Naive thymus-derived CD8-positive, alpha-beta T cell (primary cell): ENCODE measurements at places on chromosomes 4 and X.

- H3K27me3 ChIP-seq = no peaks in the 10 kb centered on the region
- no peak overlapping the region for H3K4me3 ChIP-seq
- H3K36me3 ChIP-seq = no peaks in the 10 kb centered on the region
- H3K27ac ChIP-seq = no peak overlapping the region
These were observed 165.4 kb upstream of the NDST4 start for GRCh38 chr4:115278830-115279229.

GRCh38 chrX:9867753-9868152 lies 81.5 kb downstream of the SHROOM2 start:
- no peak overlapping the region for H3K27ac ChIP-seq
- H3K36me3 ChIP-seq = no peaks in the 10 kb centered on the region
- H3K27me3 ChIP-seq = peaks cover 20% of the 10 kb centered on the region

- H3K27ac ChIP-seq = no peak overlapping the region
- H3K27me3 ChIP-seq = no peaks in the 10 kb centered on the region
- H3K4me1 ChIP-seq = no peaks in the 10 kb centered on the region
- H3K4me3 ChIP-seq = no peak overlapping the region
These were observed 247.2 kb upstream of the EPHA5 start for GRCh38 chr4:65917486-65917885.

DNA sequence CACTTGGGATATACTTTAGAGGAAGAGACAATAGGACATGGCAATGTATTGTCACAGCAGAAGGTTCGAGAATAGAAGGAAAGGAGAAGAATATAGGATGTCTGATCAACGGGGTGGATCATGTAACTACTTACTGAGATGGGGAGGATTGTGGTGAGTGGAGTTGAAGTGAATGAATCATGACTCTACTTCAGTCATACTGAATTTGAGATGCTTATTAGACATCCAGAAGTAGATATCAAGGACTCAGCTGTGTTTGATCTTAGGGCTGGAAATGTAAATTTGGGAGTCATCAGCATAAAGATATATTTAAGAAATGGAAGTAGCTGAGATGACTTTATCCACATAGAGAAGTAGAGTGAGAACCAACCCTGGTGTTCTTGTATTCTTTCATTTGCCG lies 29.1 kb upstream of the DHX15 start:
- H3K36me3 ChIP-seq = no peaks in the 10 kb centered on the region
- no peak overlapping the region for H3K4me3 ChIP-seq
- no peak overlapping the region for H3K27ac ChIP-seq

DNA sequence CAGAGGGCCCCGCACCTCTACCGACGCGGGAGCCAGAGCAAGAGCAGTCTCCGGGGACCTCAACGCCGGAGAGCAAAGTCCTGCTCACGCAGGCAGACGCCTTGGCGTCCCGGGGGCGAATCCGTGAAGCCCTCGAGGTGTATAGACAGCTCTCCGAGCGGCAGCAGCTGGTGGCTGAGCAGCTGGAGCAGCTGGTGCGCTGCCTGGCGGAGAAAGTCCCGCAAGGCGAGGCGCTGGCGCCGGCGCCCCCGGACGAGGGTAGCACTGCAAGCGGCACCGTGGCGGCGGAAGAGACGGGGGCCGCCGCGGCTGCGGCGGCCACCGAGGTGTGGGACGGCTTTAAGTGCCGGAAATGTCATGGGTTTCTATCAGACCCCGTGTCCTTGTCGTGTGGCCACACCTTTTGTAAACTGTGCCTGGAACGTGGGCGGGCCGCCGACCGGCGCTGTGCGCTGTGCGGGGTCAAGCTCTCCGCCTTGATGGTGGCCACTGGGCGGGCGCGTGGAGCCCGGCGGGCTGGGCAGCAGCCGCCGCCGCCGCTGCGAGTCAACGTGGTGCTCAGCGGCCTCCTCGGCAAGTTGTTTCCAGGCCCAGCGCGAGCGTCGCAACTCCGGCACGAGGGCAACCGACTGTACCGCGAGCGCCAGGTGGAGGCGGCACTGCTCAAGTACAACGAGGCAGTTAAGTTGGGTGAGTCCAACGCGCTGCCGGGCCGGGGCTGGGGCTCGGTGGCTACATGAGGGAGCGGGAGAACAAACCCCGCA lies 672 bp downstream of the LONRF3 start:
- H3K4me1 ChIP-seq = peaks cover 21% of the 10 kb centered on the region
- peaks cover 2% of the 10 kb centered on the region for H3K36me3 ChIP-seq
- peak overlapping the region; percentile 96 for H3K4me3 ChIP-seq

DNA sequence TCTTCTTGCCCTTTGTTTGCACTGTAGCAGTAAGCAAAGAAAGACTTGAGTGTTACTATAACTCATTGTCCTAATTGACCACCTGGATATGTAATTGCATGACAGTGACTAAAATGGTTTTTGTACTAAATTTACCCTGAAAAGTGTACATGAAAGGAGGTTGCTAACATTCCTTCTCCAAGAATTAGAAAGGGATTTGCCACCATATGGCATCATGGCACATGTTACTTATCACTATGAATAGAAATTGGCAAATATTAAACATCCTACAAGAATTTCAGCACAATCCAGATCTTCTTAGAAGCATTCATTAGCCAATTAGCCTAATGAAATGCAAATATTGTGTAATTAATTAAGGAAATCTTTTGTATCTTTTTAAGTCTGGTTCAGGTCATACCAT lies 834.2 kb downstream of the STPG2 start:
- no peak overlapping the region for H3K27ac ChIP-seq
- no peak overlapping the region for H3K4me3 ChIP-seq
- no peak for DNase-seq

DNA sequence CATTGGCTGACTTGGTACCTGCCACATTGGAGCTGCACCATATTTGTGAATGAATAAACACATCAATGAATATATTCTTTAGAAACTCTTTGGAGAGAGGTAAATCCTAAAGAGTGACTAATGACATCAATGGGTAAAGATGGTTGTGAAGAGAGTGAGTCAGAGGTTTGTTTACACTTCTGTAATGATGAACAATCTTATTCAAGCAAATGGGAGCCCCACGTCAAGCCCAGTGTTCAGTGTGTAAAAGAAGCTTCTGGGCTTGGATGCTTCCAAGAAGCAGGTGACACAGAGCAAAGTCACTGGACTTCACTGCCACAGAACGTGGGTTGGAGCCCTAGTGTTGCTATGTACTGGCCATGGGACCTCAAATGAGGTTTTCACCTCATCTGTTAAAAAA lies 319.0 kb downstream of the STK32B start:
- no peak for DNase-seq
- no peak overlapping the region for H3K27ac ChIP-seq
- peaks cover 6% of the 10 kb centered on the region for H3K36me3 ChIP-seq

DNA sequence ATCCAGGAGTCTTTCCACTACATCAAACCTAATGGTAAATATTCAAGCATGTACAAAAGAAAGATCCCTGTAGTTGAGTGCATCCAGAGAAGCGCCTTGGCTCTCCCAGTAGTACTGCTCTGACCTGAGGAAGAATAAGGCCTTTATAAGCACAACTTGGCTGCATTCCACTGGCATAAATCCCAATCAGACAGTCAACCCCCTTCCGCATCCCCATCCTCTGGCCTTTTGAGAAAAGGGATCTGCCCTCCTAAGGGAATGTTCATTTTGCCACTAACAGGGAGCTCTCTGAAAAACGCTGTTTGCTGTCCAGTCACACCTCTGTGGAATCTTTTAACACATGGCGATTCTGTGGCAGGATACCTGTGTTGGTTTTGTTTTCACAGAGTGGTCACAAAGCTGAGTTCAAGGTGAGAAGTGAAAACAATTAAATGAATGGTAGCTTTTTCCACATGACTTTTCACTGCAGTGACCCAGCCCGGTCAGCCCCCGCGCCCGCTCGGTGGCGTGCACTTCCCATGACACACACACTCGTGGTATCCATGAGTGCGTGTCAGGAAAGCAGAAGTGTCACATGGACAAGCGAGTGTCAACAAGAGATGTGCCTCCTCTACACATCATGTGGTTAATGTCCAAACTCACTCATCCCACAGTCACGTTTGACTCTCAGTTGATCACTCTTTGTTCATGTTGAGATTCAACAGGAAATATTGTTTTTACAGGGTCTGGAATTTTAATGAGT lies 112.2 kb upstream of the ENPP6 start:
- DNase-seq = no peak
- H3K36me3 ChIP-seq = no peaks in the 10 kb centered on the region
- no peak overlapping the region for H3K27ac ChIP-seq

- no peaks in the 10 kb centered on the region for H3K36me3 ChIP-seq
- no peak overlapping the region for H3K27ac ChIP-seq
- DNase-seq = no peak
- peaks cover 3% of the 10 kb centered on the region for H3K4me1 ChIP-seq
- H3K4me3 ChIP-seq = no peak overlapping the region
These were observed 95.9 kb upstream of the RPS6KA3 start for GRCh38 chrX:20362268-20363267.

DNA sequence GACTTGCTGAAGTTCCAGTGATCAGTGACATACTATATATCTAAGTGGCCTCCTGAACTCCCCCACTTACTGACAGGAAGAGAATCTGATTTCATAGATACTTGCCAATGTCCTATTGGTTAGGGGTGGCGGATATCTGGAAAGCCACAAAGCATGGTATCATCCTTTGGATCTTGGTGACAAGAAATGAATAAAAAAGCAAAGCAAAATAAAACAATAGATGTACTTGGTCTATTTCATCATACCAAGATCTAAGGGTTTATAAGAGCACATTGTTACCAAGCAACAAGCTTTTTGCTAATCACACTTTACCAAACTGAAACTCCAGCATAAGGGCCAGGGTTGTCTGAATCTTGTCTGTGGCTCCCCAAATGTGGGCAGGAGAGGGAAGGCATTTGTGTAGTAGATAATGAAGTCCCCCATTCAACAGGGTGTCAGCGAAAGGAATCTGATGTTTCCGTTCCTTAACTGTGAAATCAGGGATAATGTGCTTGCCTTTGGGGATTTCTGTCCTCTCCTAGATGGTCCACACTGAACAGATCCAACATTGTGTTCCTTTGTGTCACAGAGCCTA lies 125.0 kb upstream of the SMIM10 start:
- H3K27ac ChIP-seq = no peak overlapping the region
- H3K4me3 ChIP-seq = no peak overlapping the region
- no peaks in the 10 kb centered on the region for H3K4me1 ChIP-seq

DNA sequence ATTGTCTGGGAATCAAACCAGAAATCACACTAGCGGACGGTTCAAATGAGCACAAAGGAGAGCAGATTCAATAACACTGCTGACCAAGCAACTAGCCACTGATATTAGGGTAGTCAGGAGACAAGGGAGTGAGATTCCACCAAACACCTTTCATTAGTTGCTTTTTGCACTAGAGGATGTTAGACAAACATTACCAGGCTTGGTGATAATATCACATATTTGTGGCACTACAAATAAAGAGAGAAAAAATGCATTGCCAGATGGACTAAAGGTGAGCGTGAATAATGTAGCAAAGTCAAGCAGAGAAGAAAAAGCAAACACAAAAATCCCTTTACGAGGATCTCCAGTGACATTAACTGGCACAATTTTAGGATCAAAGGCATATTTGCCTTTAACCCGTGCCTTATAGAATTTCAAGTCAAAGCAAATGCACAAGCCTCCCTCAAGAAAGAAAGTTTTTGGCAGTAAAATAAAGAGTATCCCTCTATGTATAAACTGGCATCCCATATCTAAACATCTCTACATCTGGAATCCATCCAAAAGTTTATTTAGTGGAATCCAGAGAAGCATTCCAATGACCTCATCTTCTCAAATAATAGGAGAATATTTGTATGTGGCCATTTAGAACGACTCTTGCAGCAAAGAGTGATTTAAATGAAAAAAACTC lies 290.9 kb downstream of the KCTD8 start:
- H3K36me3 ChIP-seq = no peaks in the 10 kb centered on the region
- no peak for DNase-seq
- no peaks in the 10 kb centered on the region for H3K27me3 ChIP-seq
- no peaks in the 10 kb centered on the region for H3K4me1 ChIP-seq

DNA sequence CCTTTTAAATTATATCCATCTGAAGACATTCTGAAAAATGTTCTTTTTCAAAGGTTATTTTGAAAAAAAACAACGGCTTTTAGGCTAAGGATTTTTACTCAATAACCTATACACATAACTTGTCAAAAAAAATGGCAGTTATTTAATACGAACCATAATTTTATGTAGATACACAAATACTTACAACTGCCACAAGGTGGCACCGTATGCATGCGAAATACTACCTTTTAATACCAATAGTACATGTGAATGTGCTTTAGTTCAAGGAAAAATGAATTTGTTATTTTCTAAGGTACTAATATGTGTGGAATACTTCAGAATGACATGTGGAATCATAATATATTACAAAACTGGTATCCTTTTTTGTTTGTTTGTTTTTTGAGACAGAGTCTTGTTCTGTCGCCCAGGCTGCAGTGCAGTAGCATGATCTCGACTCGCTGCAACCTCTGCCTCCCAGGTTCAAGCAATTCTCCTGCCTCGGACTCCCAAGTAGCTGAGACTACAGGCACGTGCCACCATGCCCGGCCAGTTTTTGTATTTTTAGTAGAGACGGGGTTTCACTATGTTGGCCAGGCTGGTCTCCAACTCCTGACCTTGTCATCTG lies 4.6 kb upstream of the MAD2L1 start:
- H3K27me3 ChIP-seq = no peaks in the 10 kb centered on the region
- no peaks in the 10 kb centered on the region for H3K36me3 ChIP-seq
- peaks cover 33% of the 10 kb centered on the region for H3K4me1 ChIP-seq
- H3K27ac ChIP-seq = no peak overlapping the region
- peak; percentile 53 for DNase-seq

DNA sequence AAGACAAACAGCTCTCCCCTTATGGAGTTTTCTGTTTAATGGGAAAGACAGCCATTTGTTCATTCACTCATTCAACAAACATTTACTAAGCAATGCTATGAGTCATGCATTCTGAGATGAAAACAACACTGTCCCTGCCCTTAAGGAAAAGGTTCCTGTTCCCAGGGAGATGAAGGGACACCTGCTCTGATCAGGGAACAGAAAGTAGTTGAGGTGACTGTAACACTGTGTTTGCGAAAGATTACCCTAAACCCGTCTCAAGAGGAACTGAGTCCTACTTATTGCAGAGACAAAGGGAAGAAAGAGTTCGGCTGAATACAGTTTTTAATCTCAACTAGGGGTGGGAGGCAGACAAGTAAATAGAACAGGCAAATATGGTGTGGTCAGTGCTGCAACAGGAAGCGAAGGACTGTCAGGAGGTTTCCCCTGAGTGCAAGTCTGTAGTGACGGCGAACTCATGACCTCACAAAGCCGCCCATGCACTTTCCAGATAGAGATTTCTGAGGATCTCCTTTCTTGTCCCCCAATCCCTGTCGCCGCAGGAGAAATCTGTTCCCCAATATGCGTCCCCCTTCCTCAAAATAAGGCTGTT lies 712 bp downstream of the STX18 start:
- peaks cover 60% of the 10 kb centered on the region for H3K4me1 ChIP-seq
- H3K27ac ChIP-seq = peak overlapping the region; percentile 98
- no peaks in the 10 kb centered on the region for H3K27me3 ChIP-seq

DNA sequence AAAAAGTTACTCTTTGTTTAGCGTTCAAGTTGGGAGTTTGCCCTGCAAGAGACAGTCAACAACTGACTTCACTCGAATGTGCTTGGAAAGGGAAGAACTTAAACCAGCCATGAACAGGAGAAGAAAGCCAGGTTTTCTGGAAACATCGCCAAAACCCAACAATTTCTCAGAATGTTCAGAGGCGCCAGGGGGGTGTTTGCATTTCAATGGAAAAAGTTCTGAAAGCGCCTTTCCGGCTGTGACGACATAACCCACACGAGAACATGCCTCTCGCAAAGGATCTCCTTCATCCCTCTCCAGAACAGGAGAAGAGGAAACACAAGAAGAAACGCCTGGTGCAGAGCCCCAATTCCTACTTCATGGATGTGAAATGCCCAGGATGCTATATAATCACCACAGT lies 78.1 kb upstream of the ADGRA3 start:
- DNase-seq = no peak
- no peak overlapping the region for H3K27ac ChIP-seq
- no peaks in the 10 kb centered on the region for H3K27me3 ChIP-seq
- H3K36me3 ChIP-seq = no peaks in the 10 kb centered on the region

GRCh38 chrX:63754860-63755579 lies 30.0 kb downstream of the ARHGEF9 start:
- peak overlapping the region; percentile 100 for H3K4me3 ChIP-seq
- peak; percentile 76 for DNase-seq
- H3K27ac ChIP-seq = peak overlapping the region; percentile 94
- H3K27me3 ChIP-seq = no peaks in the 10 kb centered on the region
